ENCODE measurements at places on chromosomes 3 and 15.

DNA sequence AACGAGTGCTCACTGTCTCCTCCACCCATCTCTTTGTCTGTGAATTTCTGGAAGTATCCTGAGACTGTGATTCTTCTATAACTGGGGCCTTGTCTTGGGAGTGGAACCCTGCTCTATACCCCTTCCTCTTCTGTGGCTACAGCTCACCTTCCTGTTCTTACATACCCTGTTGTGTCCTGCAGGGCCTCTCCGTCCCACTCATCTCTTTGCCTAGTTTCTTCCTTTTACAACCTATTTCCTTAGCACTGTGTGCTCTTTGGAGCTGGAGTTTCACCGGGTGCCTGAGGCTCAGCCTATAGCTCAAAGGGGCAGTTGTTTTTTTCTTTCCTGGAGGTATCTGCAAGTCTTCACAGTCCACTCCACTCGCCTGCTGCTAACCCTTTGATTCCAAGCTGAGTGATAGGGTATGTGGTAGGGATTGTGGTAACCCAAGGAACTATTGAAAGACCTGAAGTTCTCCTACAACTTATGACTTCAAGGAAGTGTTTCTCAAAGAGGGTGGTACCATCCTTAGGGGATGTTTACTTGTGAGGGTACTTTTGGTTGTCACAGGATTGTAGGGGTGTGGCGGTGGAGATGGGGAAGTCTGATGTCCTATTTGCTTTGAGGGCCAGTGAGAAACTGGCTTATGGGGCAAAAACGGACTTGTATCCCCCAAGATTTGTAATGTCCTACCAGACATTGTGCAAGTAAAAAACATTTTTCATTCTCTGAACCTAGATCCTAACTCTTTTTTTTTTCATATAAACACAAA lies 66.6 kb upstream of the ARL8B start:
- no peak for DNase-seq

DNA sequence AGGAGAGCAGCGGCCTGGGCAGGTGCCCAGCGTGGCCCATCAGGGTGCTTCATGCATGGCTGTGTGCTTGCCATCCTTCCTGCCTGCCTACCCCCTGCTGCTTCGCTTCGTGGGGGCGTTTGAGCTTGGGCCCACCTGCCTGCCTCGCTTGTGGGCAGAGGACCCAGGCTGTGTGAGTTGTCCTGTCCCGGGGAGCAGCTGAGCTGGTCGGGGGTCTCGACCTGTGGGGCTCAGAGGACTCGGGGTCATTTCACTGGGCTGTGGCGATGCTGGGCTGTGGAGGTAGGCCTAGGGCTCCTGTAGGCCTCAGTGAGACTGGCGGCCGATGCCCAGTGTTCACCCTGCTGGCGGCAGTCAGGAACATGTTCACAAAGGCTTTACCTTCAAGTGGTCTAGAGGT lies 12.1 kb upstream of the STAB1 start:
- no peak for DNase-seq

- DNase-seq, result no peak
These were observed 556 bp downstream of the CAMK2N2 start for GRCh38 chr3:184260724-184261269.

- DNase-seq, result no peak
These were observed 127.5 kb downstream of the SNRK start for GRCh38 chr3:43413676-43414368.

DNA sequence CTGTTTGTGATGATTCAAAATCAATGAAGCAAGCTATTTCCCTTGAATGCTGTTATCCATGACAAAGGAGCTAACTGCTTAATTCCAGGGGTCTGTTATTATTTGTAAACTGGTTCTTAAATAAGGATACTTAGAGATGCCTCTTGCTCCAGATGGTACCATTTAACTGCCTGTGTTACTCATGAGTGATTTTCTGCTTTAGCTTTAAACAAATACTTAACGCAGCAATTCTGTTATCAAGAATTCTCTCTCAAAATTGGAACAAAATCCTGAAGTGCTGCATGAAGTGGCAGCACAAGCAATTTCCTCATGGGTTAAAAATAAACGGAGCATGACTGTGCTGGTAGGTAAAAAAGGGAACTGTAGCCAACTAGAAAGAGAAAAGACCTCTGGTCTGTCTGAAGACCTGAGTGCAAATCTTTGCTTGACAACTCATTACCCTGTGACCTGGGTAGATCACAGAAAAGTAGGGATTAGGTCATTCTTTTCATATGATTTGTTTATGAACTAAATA lies 62.5 kb upstream of the GBE1 start:
- no peak for DNase-seq

DNA sequence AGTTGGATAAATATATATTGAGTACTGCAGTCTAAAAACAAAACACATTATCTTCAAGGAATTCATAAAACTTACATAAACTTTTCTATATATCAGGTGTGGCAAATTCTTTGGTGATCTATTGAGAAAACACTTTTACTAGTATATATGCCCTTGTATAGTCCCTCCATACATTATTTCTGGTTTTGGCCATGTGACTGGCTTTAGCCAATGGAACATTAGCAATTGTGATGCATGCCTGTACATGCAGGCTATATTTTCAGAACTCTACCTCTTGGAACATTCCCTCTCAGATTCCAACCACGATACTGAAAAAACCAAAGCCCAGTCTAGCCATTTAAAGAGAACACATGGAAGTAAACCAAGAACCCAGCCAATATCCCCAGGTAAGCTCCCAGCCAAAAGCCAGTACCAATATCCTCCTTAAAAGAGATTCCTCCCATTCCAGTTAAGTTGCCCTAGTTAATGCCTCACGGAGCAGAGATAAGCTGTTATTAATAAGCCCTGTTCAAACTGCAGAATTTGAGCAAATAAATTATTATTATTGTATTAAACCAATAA lies 152.8 kb downstream of the NEK10 start:
- DNase-seq, result no peak

- DNase-seq, result no peak
These were observed 1146.4 kb downstream of the NAALADL2 start for GRCh38 chr3:176005564-176005963.

- DNase-seq, result no peak
These were observed 10.9 kb downstream of the CCDC13 start for GRCh38 chr3:42762046-42762724.

DNA sequence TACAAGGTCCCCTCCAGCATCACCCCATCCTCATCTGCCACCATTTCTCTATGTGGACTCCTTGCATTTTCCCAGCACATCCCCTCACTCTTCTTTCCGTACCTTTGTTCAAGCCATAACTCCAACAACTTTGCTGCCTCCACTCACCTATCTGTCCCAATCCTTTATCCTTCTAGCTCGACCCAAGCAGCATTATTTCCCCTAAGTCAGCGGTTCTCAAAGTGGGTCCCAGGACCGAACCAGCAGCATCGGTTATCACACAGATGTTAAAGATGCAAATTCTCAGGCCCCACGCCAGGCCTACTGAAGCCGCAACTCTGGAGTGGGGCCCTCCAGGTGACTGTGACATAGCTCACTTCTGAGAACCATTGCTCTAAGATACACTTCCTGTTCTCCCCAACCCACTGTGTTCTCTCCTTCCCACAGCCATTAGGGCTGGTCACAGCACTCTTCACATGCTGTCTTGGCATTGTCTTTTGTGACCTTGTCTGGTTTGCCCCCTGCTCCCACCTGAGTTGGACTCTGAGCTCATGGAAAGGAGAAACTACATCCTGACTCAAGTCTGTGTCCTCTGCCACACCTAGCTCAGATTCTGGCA lies 56.2 kb downstream of the AAGAB start:
- DNase-seq, result no peak

- DNase-seq, result peak; percentile 47
These were observed 74.4 kb downstream of the DLG1 start for GRCh38 chr3:197224034-197224444.

DNA sequence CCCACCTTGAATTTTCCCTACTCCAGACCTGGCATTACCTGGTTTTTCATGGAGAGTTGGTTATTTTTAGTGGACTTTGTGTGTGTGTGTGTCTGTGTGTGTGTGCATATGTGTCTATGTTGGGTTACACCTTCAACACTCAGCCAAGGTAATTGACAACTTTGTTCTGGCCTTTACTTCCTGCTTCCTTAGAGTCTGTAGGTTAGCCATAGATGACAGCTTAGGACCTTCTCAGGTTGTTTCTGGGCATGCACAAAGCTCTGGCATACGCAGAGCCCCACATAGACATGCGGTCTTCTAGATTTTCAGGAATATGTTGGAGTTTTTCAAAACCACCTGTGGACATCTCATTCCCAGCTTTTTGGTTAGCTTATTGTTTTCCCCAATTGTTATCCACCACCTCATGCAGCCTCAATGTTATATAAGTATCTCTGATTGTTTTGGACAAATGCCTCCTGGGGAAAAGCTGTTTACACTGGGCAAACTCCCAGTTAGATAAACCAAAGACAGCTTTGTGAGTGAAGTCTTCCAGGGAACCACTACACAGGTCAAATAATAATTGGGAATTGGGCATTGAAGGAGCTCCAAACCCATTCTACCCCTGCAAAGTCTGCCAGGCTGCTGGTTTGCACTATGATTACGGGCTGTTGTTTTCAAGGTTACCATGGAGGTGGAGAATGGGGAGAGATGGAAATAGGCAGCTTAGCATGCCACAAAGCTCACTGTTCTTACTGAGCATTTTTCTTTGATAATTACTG lies 201.2 kb downstream of the ADAMTSL3 start:
- no peak for DNase-seq

DNA sequence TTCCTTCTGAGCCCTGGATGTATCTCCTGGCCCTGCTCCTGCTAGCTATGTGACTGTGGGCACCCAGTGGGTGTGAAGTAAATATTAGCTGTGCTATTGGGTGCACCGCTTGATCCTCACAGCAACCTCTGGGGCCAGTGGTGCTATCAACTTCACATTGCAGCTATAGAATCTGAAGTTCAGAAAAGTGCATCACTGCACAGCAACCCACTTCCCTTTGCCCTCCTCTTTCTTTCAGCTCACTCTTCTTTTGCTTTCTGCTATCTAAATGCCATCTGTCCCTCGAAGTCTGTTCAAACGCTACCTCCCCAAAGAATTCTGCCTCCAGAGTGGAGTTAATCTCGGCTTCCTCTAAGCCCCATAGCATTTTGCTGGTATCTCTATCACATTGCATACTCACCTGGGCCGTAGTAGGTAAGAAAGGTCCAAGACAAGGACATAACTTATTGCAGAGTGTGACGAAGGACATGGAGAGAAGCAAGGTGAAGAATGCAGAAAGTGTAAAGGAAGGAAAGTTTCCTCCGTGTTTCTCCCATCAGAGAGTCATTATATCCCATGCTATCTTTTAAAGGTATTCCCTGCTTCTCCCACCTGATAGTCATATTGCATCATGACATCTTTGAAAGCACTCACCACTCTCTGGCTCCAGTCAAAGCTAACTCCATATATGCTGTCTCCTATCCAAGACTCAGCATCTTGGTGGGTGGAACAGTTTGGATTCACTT lies 57.1 kb upstream of the BCL6 start:
- DNase-seq, result no peak

GRCh38 chr3:73018790-73019441 lies 22.3 kb downstream of the PPP4R2 start:
- DNase-seq, result no peak

GRCh38 chr3:170644711-170645110 lies 58.8 kb upstream of the SLC7A14 start:
- DNase-seq, result no peak

DNA sequence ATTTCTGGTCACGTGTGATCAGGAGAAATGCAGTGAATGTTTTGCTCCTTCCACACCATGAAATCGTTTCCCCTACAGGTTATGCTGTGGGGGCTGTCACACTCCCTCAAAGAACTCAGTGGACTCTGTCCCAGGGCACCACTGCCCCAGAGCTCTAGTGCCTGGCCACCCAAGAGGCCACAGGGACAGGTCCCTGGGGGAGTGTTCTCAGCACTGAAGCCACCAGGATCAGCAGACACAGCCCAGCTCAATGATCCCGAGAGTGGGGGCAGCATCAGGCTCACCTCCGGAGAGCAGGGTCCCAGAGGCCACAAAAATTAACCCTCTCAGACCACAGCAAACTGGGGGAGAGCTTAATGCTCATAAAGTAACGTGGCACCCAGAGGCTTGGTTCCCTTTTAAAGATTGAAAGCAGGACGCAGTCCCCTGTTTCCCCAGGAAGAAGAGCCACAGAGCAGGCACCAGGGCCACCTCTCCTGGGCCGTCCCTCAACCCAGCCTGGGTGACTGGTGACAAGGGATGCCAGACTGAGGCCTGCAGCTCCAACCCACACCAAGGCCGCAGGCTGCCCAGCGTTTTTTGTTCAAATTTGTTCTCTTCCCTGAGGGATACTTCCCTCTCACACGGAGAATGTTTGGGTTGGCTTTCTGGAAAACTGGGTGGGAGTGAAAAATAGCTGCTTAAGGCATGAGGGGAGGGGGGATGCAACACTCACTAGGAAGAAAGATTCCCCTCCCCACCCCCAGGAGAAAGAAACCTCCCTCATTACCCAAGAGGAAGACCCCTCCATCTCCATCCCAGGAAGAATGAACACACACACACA lies 123.3 kb upstream of the IGF1R start:
- no peak for DNase-seq

- DNase-seq, result no peak
These were observed 770 bp upstream of the MEGF11 start for GRCh38 chr15:66254089-66254950.

DNA sequence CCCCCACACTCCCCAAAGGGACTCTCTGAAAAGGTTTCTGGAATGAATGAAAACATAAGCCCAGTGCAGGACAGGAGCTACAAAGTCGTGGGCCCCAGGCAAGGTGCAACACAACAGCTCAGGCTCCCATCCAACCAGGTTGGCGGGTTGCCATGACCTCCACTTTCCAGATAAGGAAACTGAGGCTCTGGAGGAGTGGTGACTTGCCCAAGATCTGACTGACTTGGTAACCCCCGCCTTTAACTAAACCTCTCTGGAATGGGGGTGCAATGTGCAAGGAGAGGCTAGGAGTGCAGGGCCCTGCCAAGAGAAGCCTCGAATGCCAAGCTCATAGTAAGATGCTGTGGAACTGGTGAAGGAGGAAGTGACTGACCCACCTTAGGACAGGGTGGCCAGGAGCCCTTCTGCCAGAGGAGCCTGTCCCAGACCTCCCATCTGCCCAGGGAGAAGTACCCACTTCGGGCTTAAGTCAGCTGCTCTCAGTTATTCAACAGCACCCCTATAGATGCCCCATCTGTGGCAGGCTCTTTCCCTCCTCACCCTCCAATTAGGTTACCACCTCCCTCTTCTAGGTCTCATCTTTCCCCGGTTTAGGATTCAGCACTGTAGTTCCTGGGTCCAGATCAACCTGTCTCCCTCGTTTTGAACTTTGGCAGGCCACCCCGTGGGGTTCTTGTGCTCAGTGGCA lies 553 bp upstream of the TNNC1 start:
- DNase-seq, result no peak

DNA sequence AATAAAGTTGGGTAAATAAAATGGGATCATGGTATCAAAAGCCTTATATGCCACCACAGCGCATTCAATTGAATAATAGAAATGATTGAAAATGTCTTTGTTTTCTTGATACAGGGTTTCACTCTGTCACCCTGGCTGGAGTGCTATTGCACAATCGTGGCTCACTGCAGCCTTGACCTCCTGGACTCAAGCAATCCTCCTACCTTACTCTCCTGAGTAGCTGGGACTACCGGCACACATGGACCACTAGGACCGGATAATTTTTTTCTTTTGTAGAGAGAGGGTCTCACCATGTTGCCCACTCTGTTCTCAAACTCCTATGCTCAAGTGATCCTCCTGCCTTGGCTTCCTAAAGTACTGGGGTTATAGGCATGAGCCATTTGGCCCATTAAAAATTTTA lies 33.8 kb upstream of the BBX start:
- DNase-seq, result no peak

- DNase-seq, result no peak
These were observed 990.4 kb downstream of the GBE1 start for GRCh38 chr3:80771085-80771484.

GRCh38 chr3:5194801-5195509 lies 7.4 kb downstream of the EDEM1 start:
- DNase-seq, result peak; percentile 24

GRCh38 chr3:11140030-11140712 lies 14.1 kb upstream of the HRH1 start:
- no peak for DNase-seq
